ENCODE measurements at places on chromosomes 16 and 17. TPM values are rescaled to one million over a fixed set of nuclear protein-coding genes. Genes with fewer than 3 reads are reported as not detected.

RNF43 gene
- 1.3 TPM for polyA plus RNA-seq

FBXO39 gene
- not detected for polyA plus RNA-seq

- no peak overlapping the region for H3K4me3 ChIP-seq
- DNase-seq, result no peak
- H3K36me3 ChIP-seq, result no peaks in the 10 kb centered on the region
- peaks cover 4% of the 10 kb centered on the region for H3K27me3 ChIP-seq
- H3K4me1 ChIP-seq, result peaks cover 3% of the 10 kb centered on the region
- no peak overlapping the region for H3K27ac ChIP-seq
Observed at GRCh38 chr17:17636272-17636885, 44.9 kb upstream of the PEMT start.

GRCh38 chr16:79897104-79897452 is 296.5 kb upstream of the MAF start:
- no peaks in the 10 kb centered on the region for H3K36me3 ChIP-seq
- H3K27me3 ChIP-seq, result no peaks in the 10 kb centered on the region
- H3K4me1 ChIP-seq, result no peaks in the 10 kb centered on the region
- no peak for DNase-seq
- no peak overlapping the region for H3K4me3 ChIP-seq

GRCh38 chr16:11405331-11406176 is 60.3 kb downstream of the RMI2 start:
- H3K4me3 ChIP-seq, result no peak overlapping the region
- peaks cover 9% of the 10 kb centered on the region for H3K36me3 ChIP-seq
- H3K4me1 ChIP-seq, result no peaks in the 10 kb centered on the region
- no peak overlapping the region for H3K27ac ChIP-seq
- peaks cover 4% of the 10 kb centered on the region for H3K27me3 ChIP-seq

DNA sequence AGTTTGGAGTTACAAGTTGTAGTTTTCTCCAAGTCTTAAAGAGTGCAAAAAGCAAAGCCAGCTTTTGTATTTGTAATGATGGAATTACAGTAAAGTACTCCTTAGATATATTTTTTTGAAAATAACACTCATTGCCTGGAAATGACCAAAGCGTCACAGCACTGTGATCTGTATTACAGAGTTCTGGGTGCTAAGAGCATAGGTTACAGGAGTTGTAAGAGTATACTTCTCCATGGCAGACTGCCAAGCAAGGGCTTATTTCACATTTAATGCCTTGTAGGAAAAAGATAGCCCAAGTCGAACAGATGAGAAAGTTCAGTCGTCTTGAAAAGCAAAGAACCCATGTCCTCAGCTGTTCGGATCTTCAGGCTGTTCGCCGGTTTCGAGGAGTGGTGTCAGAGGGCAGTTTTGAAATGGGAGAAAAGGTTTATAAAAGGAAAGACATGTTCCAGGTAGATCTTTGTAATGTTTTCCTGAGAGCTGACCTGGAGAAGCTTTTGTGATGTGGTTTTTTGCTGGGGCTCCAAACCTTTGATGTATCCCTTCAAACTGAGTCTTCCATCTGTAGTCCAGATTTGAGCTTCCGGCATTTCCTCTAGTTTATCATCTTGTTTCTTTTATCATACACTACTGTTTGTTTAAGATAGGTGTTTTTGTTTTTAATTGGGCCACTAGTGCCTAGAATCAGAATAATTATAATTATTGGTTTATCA is 41.3 kb downstream of the ERCC4 start:
- no peak overlapping the region for H3K27ac ChIP-seq
- no peaks in the 10 kb centered on the region for H3K4me1 ChIP-seq
- H3K4me3 ChIP-seq, result no peak overlapping the region
- H3K27me3 ChIP-seq, result peaks cover 6% of the 10 kb centered on the region
- DNase-seq, result no peak

DNA sequence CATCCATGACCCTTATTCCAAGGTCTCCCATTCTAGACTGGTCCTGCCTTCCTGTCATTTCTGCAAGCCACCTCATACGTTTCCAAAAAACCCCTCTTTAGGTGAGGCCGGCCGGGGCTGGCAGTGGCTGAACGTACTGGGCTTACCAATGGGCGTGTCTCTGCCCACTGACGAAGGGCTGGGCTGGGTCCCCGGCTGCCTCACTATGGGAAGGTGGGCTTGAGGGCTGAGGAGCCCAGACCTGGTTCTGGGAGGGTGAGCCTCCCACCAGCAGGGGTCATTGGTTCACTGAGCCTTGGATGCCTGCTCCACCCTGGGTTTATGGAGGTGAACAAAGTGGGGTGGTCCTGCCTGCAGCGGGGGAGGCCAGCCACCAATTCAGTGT is 19.9 kb downstream of the KDM8 start:
- H3K4me3 ChIP-seq, result no peak overlapping the region
- H3K27ac ChIP-seq, result no peak overlapping the region

- H3K4me3 ChIP-seq, result no peak overlapping the region
- H3K36me3 ChIP-seq, result peaks cover 6% of the 10 kb centered on the region
- no peaks in the 10 kb centered on the region for H3K4me1 ChIP-seq
- no peak overlapping the region for H3K27ac ChIP-seq
- no peaks in the 10 kb centered on the region for H3K27me3 ChIP-seq
Observed at GRCh38 chr16:27699540-27699939, 149.6 kb downstream of the KATNIP start.

Measured in immature natural killer cell (primary cell).